ENCODE measurements at places on chromosomes 2 and 18.
A peak's percentile ranks its signal among the peaks of the same experiment; 100 is the strongest.

DNA sequence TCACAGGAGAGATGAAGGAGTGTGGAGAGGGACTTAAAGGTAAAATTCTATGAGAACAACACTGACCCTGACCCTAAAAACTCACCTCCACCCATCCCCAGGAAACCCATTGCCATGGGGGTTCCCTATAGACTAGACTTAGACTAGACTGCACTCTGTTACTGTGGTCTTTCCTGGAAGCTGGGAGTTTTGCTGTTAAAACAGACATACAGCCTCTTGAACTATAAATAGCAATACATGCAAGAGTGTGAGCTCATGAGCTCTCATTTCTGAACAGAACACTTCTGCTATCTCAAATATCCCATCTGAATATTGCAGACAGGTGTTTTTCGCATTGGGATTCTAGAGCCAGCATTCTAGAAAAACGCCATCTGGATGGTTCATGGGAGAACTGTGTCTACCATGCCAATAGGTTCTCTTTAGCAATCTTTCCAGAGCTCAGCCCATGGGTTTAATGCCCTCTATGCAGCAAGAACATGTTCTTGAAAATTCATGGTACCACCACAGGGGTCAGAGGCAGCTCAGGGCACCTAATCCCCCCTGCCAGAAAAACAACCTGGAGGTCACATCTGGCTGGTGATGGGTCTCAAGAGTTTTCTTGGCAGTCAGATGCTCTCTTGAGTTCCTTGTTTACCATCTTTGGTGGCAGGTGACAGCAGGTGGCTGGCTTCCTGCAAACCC is 51.9 kb downstream of the SLC14A2 start:
- no peak for DNase-seq

DNA sequence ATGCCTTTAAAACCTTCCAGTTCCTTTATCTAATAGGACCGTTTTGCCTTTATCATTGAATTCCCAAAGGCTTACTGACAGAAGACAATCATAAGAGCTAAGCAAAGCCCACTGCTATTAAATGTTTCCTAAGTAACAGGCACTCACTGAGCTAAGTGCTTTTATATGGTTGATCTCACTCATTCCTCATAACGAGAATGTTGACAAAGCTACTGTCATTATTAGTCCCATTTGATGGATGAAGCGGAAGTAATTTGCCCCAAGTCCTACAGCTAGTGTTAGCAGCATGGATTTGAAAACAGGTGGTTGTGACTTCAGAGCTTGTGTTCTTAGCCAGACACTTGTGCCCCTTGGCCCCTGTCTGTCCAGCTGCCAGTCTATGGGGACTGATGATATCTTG is 134.8 kb upstream of the SERPINE2 start:
- no peak for DNase-seq

GRCh38 chr2:240645801-240646175 is 20.5 kb downstream of the GPR35 start:
- DNase-seq, result no peak

- DNase-seq, result no peak
These were observed 286.0 kb downstream of the TRIB2 start for GRCh38 chr2:13002536-13003331.

DNA sequence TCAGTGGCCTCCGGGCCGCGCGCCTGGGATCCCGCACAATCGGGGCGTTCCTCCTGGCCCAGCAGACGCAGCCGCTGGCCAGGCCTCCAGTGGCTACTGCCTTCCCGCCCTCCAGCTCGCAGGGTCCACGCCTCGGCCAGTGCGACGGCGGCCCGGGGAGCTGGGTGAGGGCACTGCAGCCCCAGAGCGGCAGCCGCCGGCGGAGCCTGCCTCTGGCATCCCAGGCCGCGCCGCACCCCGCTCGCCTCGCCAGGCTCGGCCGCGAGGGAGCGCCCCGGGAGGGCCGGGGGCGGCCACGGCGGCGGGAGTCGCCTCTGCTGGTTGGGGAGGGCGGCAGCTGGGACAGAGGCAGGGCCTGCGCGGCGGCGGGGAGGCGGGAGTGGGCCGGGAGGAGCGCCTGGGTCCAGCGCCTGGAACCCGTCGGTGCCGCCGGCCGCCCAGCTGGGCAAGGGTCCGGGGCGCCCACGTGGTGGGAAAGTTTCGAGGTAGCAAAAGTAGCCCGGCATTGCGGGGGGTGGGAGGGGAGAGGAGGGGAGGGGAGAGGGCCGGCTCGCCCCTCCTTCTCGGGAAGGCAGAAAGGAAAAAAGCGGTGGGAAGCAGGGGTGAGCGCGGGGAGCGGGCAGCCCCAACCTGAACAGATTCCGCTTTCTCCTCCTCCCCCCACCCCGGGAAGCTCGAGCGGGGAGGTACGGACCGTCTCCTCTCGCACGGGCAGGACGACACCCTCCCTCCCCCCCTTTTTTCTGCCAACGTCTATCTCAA is 1.5 kb upstream of the INHBB start:
- no peak for DNase-seq

- DNase-seq, result no peak
These were observed 332 bp upstream of the PDCD1 start for GRCh38 chr2:241859017-241859435.

- no peak for DNase-seq
These were observed 40.5 kb downstream of the MYO3B start for GRCh38 chr2:170218456-170218855.

- DNase-seq, result no peak
These were observed 19.8 kb downstream of the SMAD7 start for GRCh38 chr18:48930926-48931325.

- no peak for DNase-seq
These were observed 44.9 kb upstream of the SLC3A1 start for GRCh38 chr2:44230378-44230777.

DNA sequence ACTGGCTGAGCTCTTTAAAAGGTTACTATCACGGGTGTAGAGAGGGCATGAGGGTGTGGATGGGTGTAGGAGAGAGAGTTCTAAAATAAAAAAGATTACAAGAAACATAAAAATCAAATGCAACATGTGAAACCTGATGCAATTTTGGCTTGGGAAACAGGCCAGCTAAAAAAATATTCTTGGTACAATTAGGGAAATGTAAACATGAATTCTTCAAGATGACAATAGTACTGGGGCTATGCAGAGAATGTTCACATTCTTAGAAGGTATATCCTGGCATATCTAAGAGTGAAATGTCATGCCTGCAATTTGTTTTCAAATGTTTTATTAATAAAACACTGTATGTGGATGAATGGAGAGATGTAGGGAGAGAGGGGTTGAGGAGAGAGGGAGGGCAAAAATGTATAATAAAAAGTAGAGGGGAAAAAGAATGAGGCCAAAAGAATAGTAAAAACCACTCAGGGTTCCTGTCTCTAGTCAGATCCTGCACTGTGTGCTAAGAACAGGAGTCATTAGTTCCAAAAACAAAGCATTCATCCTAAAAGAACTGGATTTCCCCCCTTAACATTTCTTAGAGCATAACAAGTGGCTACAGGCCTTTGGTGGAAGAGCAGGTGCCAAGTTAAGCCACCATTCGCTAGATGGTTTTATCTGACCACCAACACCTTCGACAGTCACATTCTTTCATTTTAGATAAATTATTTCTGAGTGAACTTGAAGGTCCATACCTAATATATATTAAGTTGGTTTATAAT is 77.3 kb downstream of the LPIN2 start:
- no peak for DNase-seq

DNA sequence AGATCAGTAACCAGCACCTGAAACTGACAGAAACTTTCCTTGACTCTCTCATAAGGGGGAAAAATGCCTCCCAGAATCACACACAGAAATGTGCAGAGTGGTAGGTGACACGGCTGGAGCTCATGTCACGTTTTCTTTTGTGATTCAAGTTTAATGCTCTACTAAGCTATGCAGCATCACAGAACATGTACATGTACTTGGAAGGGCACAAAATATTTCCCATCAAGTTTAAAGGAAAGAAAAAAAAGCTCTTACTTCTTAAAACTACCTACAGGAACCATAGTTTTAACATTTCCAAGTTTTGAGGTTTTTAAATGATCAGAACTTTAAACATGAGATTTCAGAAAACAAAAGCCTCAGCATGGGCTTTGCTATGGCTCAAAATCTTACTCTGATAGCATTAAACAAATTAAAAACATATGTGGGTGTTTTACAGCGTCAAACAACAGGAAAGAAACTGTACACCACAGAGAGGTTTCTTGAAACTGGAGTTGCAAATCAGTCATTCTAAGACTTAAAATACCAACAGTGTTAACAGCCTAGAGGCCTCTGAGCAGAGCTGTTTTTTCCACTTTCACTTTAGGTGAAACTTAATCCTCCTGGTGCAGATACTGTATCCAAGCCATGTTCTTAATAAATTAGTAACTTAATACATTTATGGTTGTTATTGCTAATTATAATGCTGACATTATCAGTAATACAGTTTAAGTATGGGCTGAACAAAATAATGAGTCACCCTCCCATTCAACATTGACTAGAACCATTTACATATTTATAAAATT is 30.1 kb downstream of the MBP start:
- peak; percentile 83 for DNase-seq

- no peak for DNase-seq
These were observed 10.7 kb downstream of the KIF1A start for GRCh38 chr2:240809276-240809675.

GRCh38 chr18:6816154-6816553 is 86.6 kb downstream of the ARHGAP28 start:
- DNase-seq, result no peak

- no peak for DNase-seq
These were observed 183.8 kb downstream of the PID1 start for GRCh38 chr2:229087267-229087666.

GRCh38 chr2:166184789-166185188 is 57.0 kb upstream of the SCN1A start:
- no peak for DNase-seq

DNA sequence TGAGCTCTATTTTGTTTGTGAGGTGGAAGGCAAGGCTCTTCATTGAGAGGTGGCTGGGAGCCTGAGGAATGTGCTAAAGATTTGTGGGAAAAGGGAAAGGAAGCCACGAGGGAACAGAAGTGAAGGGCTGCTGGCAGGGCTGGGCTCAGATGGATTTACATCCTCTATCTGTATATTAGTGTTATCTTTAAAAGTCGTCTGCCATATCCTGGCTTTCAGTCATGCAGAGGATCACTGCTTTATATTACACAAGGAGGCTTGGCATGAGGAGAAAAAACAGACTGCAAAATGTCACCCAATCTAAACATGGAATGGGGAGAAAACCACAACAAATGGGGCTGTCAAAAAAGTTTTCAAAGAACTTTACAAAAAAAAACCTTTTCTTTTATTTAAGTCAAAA is 434.4 kb downstream of the HRH4 start:
- DNase-seq, result no peak

DNA sequence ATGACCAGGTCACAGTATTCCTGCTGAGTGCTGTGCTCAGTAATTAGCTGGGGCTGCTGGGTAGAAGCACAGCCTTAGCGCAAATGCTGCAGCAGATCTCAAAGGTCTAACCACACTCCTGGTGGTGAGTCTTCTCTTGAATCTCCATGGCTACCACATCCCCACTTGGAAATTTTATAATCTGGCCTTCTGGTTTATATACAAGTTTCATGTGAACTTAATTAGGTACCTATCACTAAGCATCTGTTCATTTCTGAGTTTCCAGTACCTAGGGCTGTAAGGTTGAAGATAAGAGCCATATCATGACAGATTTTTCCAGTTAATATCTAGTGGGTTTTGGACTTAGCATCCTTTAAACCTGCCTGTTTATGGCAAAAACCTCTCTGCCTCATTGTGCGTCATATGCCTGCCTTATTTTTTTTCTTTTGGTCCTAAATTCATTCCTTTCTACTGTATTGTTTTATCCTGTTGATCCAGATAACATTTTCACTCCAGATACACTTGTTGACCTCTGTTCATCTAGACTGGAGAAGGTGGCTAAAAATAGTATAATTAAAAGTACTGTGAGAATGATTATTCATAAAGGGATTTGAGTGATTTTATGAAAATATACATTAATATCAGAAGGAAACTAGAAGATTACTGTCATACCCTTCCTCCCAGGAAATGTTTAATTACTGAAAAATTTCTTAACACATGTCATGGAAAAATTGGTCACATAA is 168.4 kb upstream of the THUMPD2 start:
- DNase-seq, result no peak

DNA sequence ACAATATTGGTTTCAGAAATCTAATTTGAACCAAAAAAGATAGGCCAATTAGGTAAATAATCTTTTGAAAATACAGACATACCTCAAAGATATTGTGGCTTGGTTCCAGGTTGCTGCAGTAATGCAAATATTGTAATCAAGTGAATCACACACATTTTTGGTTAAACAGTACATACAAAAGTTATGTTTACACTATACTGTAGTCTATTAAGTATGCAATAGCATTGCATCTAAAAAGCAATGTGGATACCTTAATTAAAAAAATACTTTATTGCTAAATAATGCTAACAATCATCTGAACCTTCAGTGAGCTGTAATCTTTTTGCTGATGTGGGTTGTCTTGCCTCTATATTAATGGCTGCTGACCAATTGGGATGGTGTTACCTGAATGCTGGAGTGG is 67.3 kb downstream of the KYNU start:
- peak; percentile 22 for DNase-seq

DNA sequence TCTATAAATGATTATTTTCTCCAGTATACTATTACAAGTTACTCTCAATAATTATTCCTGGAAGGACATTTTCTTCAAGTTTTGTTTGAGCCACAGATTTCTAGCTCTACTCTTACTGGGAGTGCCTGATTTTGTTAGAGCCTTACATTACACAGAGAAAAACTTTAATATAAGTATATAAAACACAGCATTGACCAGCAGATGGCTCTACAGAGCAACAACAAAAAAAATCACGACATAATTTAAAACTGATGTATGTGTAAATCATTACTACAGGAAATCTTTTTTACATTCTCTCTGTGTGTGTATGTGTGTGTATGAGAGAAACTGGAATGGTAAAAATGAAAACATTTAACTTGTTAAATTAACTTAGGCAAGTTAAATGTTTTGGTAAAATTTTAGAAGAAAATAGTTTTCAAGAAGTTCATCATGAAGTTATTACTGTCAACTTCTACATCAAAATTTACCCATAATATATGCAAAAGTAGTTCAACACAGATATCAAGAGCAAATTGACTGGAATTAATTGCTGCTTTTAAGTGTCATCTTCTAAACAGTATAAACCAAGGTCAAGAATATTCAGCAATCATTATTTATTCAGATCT is 103.3 kb downstream of the MDH1 start:
- no peak for DNase-seq

DNA sequence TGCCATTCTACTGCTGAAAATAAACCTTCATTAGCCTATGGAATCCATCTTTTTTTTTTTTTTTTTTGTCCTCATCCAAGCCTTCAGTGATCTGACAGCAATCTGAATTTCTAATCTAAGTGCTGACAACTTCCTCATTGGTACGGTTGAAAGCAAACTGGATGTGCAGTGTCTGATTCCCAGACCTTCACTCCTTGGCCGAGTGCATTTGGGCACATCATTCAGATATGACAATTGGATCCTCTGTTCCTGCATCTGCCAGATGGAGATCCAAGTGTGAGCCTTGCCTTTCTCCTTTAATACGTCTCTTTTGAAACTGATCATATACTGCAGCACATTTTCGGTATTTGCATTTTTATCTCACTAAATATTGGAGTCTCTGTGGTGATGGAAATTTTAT is 713.1 kb downstream of the DCDC2C start:
- no peak for DNase-seq

GRCh38 chr2:875687-876615 is 74.7 kb upstream of the SNTG2 start:
- no peak for DNase-seq

Measured in retinal pigment epithelial cell (primary cell).